Cortex of kidney (tissue), 1 donor: ENCODE measurements at places on chromosomes 16 and 17.

GRCh38 chr17:77036841-77037381, 103.9 kb upstream of the SEC14L1 start:
- DNase-seq = no peak

GRCh38 chr17:80428796-80429195, 13.8 kb downstream of the ENDOV start:
- DNase-seq = no peak

DNA sequence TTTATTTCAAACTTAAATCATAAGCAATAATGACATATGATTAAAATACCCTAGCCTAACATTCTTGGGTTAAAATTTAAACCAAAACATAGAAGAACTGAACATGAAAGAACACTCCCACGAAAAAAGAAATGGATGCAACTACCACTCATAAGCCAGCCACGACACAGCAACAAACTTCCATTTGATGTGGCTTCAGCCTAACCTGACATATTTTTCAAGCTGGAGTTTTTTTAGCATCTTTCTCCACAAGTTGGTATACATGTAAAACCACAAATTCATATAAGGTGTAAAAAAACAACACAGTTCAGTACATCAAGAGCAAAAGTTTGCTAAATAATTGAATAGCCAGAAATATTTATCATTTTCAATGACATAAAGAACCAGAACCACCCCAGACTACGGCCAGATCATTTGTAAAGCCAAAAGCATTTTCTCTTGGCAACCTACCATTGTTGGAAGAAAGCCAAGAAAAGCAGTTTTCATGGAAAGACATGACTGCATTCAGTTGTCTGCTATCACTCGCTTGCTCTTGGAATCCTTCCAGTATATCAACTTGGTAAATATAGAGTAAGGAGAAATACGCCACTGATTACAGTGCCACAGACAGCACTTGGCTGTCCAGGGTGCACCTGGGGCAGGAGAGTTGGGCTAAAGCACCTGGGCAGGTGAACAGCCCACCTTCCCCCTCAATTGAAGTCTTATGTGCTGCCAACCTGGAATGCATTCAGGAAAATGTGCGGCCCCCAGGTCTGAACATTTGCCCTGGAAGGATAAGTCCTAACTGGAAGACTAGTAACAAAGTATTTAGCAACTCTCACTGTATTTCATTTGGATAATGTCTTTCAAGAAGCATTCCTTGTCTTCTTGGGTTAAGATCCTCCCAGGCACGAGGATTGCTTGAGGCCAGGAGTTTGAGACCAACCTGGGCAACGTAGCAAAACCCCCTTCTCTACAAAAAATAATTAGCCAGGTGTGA, 60.5 kb downstream of the CREBBP start:
- no peak for DNase-seq

- no peak for DNase-seq
Observed at GRCh38 chr16:65658349-65658748, 536.5 kb upstream of the CDH11 start.

- no peak for DNase-seq
Observed at GRCh38 chr17:9255833-9256232, 234.5 kb downstream of the NTN1 start.

- DNase-seq = no peak
Observed at GRCh38 chr17:45660474-45660873, 123.6 kb upstream of the CRHR1 start.

- DNase-seq = no peak
Observed at GRCh38 chr17:5023588-5024147, 11.6 kb downstream of the SLC52A1 start.

GRCh38 chr17:55285340-55286301, 20.9 kb downstream of the HLF start:
- DNase-seq = no peak
